Epithelial cell of prostate (primary cell): ENCODE measurements at places on chromosomes 4 and X.
A peak's percentile ranks its signal among the peaks of the same experiment; 100 is the strongest.

DNA sequence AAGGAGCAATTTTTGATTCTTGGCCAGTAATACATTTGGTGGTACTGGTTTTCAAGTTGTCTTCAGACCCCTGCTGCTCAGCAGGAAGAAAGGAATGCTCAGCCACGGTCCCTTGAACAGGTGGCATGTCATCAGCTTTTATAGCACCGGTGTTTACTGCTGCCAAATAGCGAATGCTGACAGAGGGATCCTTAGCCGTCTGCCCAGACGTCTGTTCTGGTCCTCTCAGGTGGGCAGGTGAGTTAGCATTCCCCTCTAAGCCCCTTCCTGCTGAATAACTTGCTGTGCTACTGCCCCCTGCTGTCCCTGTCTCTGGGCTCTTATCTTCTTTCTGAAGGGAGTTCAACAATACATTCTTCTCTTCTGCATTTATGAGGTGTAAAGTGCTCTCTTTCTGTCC lies 28.4 kb downstream of the BOD1L1 start:
- DNase-seq: no peak

- DNase-seq: no peak
Observed at GRCh38 chrX:15356444-15356843, 21.1 kb upstream of the PIGA start.

DNA sequence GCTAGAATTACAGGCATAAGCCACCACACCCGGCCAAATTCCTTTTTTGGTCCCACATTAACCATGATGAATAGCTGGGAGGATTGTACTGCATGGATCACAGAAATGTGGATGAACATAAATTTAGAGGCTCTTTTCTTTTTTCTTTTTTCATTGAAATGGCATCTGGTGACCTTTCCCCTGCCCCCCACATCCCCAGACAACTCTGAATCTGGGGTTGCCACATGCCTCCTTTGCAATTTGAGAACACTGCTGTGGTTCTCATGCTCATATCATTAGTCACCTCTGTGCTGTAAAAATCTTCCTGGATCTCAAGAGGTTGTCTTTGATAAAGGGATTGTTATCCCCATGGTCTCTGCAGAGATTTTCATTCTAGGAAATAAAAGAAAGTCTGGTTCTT lies 22.8 kb upstream of the FMR1NB start:
- no peak for DNase-seq

GRCh38 chr4:134216411-134216810 lies 14.8 kb upstream of the PABPC4L start:
- DNase-seq: no peak

DNA sequence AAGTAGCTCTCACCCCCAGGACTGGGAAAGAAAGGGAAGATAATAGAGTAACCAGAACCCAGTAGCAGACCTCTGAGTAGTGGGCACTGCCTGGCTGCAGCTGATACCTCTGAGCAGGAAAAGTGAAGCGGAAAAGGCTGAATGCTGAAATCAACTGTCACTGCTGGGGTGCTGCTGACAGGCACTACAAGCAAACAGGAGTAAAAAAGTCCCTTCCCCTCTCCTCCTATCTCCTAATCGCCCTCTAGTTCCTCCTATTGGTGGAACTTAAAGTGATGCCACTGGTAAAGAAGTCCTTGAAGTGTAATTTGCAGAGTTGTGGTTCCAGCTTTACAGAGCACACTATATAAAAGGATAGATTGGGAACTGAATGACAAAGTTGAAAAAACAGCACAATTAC lies 32.8 kb upstream of the GLRB start:
- DNase-seq: no peak

- no peak for DNase-seq
Observed at GRCh38 chr4:156146571-156146970, 192.9 kb upstream of the CTSO start.

GRCh38 chr4:119657111-119657611 lies 28.6 kb upstream of the PDE5A start:
- DNase-seq: peak; percentile 12

- no peak for DNase-seq
Observed at GRCh38 chrX:1138476-1139184, 73.8 kb downstream of the CRLF2 start.

- DNase-seq: no peak
Observed at GRCh38 chrX:45758738-45759397, 558.2 kb upstream of the DIPK2B start.

- no peak for DNase-seq
Observed at GRCh38 chrX:154515090-154515965, 704 bp downstream of the FAM3A start.

- no peak for DNase-seq
Observed at GRCh38 chrX:130555341-130555740, 153.6 kb downstream of the RBMX2 start.

DNA sequence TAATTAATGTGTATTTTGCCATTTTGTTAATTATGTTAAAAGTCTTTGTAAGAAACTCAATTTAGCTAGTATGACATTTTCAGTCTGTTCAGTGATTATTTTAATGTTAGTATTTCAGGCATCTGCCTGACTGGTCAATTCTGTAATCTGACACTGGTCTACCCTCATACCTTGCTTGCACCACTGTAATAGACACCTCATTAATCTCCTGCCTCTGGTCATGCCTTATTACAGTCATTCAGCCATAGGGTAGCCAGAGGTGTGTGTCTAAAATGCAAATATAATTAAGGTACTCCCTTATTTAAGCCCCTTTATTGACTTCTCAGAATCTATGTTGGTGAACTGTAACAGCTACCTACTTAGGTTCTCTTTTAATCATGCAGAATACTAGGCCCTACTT lies 861.1 kb upstream of the IGFBP7 start:
- no peak for DNase-seq

GRCh38 chr4:18110099-18110498 lies 88.5 kb upstream of the LCORL start:
- no peak for DNase-seq

DNA sequence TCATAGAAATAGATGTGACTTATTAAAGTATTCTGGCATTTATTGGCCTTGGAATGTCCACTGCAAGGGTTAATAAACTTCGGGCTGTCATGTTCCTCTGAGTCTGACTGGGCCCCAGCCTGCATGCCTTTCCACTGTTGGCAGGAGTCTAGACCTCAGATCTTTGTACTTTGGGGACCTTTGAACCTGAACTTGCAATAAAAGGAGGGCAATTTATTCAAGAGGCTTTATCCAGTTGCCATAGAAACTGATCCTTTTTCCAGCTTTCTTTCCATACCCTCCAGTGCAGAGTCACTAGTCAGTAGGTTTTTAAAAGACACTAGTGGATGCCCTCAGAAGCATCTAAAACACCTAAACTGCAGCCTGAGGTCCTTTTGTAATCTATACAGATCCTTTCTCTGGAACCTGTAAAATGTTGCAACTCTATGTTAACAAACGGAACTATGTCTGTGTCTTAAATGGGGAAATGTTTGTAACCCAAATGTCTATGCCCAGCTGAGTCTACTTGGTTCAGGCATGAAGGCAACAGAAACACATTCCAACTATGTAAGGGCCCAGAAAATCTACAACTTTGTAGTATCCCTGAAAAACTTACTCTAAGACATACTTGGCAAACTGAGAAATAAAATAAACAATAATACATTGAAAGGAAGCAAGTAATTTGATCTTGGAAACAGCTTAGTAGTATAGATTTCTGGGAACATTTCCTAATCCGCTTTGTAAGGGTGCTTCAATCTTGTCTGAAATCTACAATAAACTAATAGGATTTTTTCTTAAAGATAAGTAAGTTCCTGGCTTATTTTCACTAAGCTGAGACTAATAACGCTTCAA lies 41.5 kb downstream of the SOWAHB start:
- no peak for DNase-seq

- no peak for DNase-seq
Observed at GRCh38 chr4:39631700-39632079, 7.0 kb downstream of the SMIM14 start.

DNA sequence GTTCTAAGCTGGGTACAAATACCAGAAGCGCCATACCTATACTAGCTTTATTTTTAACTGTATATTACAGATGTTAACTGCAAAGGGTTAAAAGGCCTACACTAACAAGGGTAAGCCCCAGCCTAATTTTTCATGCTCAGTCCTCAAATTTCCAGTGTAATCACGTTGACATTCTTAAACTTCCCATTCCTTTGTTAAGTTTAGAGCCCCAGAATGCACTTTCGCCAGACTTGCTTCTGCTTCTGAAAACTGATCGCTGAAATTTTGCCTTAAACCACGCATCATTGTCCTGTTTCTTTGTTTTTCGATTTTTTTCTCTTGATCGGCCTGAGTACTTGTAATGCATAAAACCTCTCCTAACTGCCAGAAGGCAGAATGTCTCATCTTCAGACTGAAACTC lies 2141.9 kb upstream of the AGA start:
- DNase-seq: no peak

DNA sequence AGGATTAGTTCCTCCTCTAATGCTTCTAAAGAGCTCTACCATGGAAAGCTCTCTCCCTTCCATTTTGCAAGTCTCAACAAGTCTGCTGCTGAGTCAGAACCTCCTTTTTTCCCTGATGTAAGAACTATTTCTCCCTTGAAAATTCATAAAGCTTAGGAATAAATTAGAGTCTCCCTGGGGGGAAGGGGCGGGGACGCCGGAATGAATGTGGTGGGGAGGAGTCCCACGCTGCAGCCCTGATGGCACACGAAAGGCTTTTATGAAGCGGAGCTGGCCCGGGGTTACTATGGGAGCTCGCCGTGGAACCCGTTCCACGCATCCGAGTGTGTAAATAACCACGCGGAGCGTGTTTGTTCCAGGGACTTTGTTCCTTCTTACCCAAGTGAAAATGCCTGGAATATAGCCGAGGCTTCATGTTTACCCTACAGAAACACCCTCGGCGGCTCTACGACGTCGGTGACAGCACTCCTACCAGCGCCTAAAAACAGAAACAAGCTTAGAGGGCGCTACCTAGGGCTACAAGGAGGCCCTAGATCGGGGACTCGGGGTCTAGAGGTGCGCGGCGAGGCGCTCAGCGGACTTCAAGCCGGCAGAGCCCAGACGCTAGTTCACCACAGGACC lies 923 bp upstream of the CPEB2 start:
- DNase-seq: peak; percentile 71

DNA sequence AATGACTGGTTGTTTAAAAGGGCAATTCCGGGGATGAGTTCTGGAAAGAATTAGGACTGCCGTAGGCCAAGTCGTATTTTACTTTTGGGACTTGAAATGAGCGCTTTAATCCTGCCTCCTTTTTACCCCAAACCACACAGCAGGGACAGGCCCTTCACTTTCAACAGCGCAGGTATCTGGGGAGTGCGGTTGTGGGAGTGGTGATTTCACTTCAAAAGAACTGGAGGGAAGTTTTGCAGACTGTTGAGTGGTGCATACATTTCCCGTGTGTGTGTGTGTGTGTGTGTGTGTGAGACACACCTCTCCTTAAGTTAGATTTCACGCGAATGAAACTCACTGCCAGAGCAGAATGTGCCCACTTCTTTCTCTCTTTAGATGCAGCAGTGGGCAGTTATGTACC lies 2.8 kb downstream of the NHS start:
- DNase-seq: no peak

DNA sequence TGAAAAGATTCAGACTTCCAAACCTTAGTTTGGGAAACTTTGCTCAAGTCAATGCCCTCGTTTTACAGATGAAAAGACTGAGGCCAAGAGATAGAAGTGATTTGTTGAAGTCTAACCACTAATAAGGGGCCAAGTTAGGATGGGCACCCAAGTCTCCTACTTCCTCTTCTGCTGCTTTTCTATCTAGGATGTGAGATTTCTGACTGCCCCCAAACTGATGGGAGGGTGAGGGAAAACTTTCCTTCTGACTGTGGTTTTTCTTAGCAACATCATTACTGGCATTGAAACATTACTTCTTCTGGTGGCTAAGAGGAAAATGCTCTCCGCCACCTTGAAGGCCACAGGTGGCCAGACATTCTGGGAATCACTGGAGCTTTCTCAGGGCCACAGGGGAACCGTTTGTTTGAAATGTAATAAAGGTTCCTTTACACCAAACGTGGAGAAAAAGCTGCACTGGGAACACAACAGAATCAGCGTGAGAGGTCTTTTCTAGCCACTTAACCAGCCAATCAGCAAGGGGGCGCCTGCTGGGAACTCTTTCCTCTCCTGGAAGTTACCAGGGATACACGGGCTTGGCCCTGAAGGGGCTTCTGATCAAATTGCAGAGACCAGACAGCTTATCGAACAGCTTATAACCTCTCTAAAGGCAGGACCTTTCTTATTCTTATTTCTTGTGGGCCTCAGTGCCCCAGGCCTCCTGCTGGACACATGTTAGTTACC lies 115.9 kb upstream of the TEX13D start:
- no peak for DNase-seq

GRCh38 chr4:60938621-60939020 lies 261.5 kb upstream of the ADGRL3 start:
- DNase-seq: no peak

- no peak for DNase-seq
Observed at GRCh38 chr4:42855779-42856178, 36.7 kb upstream of the GRXCR1 start.

GRCh38 chr4:82063017-82063416 lies 310.8 kb downstream of the HNRNPD start:
- no peak for DNase-seq

DNA sequence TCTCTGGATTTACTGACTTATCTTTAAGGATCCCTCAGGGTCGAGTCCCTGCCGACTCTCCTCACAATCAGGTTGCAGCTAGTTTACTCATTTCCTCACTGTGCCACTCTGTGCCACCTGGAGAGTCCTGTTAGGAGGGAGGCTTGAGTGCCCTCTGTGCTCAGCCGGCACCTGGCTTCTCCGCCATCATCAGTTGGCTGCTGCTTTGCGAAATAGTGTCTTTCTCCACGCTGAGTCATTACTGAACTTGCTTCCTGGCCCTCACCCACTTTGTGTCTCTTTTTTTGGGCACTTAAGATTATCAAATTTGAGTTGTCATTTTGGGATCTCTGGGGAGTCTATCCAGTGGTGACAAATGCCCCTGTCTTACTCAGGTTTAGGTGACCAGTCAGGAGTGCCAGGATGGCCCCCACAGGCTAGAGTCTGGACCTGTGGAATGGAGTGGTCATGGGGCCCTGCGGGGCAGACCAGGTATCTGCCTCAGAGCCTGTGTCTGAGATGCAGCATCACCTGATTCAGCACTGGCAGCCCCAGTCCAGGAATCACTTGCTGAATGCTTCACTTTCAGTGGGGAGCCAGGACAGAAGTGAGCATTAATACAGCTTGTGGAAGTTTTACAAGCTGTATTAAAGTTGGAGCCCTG lies 37.7 kb downstream of the JADE1 start:
- DNase-seq: no peak

DNA sequence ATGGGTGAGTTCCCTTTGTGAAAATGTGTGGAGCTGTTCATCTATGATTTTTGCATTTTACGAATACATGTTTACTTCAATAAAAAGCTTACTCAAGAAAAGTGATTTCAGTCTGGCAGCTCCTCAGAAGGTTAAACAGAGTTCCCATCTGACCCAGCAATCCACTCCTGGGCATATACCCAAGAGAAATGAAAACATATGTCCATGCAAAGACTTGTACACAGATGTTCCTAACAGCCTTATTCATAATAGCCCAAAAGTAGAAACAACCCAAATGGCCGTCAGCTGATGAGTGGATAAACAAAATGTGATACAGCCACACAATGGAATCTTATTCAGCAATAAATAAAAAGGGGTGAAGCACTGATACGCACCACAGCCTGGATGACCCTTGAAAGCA lies 20.8 kb downstream of the CLCN4 start:
- no peak for DNase-seq
